ENCODE measurements at places on chromosomes 5 and 9. TPM values are rescaled to one million over a fixed set of nuclear protein-coding genes. Genes with fewer than 3 reads are reported as not detected.

- H3K27ac ChIP-seq: no peak overlapping the region
- DNase-seq: no peak
- no peaks in the 10 kb centered on the region for H3K27me3 ChIP-seq
- H3K4me3 ChIP-seq: no peak overlapping the region
- no peaks in the 10 kb centered on the region for H3K36me3 ChIP-seq
These were observed 38.6 kb downstream of the GTF3C4 start for GRCh38 chr9:132708769-132709430.

- H3K27me3 ChIP-seq: no peaks in the 10 kb centered on the region
- no peak overlapping the region for H3K27ac ChIP-seq
- H3K4me3 ChIP-seq: no peak overlapping the region
- no peak for DNase-seq
- H3K4me1 ChIP-seq: no peaks in the 10 kb centered on the region
These were observed 2035.5 kb upstream of the ACO1 start for GRCh38 chr9:30348904-30349303.

DNA sequence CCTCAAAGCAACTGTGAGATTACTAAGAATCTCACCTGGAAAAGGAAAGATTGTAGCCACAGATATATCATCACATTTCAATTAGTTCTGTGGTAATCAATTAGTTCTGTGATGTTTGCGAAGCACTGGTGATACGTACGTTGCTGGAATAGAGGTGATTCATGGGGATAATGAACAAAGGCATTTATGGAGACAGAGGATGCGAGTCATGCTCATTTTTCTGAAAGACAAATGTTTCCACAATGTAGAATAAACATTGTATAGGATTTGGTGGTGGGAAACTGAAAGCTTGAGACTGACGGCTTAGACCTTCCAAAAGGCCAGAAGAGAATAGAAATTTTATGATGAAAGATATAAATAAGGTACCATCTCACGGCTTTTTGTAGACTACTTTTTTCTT is 507.3 kb upstream of the TYRP1 start:
- no peak for DNase-seq
- no peaks in the 10 kb centered on the region for H3K4me1 ChIP-seq
- no peak overlapping the region for H3K4me3 ChIP-seq
- H3K27me3 ChIP-seq: no peaks in the 10 kb centered on the region

- no peaks in the 10 kb centered on the region for H3K27me3 ChIP-seq
- no peak overlapping the region for H3K27ac ChIP-seq
- H3K36me3 ChIP-seq: no peaks in the 10 kb centered on the region
- DNase-seq: no peak
These were observed 11.8 kb upstream of the JAK2 start for GRCh38 chr9:4973246-4973645.

DNA sequence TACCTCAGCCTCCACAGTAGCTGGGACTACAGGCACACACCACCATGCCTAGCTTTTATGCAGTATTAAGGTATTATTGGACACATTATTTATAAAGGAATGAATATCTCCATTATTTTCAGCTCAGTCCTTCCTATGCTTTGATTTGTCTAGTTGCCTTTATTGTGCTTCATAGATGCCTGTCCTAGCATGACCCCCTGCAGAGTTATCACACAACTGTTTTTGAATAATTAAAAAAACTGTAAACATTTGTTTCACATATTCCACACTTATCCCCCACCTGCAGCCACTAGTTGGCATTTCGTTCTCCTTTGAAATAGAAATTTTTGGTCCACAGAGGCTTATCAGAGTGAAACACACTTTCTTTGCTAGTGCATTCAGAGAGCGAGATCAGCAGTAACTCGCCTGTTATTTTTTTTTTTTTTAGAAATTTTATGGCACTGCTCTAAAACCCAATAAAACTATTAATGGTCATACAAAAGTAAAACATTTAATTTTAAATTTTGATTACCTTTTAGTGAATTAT is 151.8 kb upstream of the RASA1 start:
- H3K27me3 ChIP-seq: no peaks in the 10 kb centered on the region
- H3K27ac ChIP-seq: no peak overlapping the region
- H3K4me1 ChIP-seq: no peaks in the 10 kb centered on the region
- no peaks in the 10 kb centered on the region for H3K36me3 ChIP-seq
- no peak for DNase-seq

GRCh38 chr5:180306796-180307195 is 14.9 kb upstream of the MAPK9 start:
- H3K4me1 ChIP-seq: no peaks in the 10 kb centered on the region
- no peak overlapping the region for H3K27ac ChIP-seq
- H3K4me3 ChIP-seq: no peak overlapping the region
- no peaks in the 10 kb centered on the region for H3K36me3 ChIP-seq
- H3K27me3 ChIP-seq: no peaks in the 10 kb centered on the region
- DNase-seq: no peak

DNA sequence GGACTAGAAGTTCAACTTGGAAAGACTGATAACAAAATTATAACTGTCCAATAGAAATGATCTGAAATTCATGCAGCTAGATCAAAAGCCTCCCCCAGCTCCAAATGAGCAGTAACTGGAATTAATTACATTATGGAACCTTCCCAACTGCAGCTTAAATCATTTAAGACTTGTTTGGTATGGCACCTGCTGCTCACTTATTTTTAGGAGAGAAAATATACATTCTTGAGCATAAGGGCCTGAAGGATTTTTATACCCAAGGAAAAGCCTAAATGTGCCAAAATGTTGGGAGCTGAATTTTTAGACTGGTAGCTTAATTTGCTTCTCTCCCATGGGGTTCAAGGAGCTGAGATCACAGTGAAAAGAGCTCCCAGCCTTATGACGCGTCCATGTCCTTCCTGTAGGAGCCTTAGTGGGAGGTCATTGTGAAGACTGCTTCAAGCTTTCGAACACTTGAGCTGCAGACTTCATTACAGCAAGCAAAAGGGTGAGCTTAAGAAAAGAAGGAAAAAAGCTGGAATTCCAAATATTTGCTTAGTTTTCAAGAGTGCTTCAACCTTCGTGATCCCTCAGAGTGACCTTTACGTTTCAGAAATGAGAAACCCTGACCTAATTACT is 276.0 kb downstream of the DMAC1 start:
- no peak for DNase-seq
- no peaks in the 10 kb centered on the region for H3K36me3 ChIP-seq
- no peaks in the 10 kb centered on the region for H3K4me1 ChIP-seq
- no peak overlapping the region for H3K4me3 ChIP-seq
- H3K27me3 ChIP-seq: no peaks in the 10 kb centered on the region

Gene GLDC
- 320 TPM for total RNA-seq

- H3K27ac ChIP-seq: peak overlapping the region; percentile 16
- no peaks in the 10 kb centered on the region for H3K27me3 ChIP-seq
- peaks cover 5% of the 10 kb centered on the region for H3K4me1 ChIP-seq
These were observed 96.7 kb upstream of the RETREG1 start for GRCh38 chr5:16713386-16713928.

Gene DAB2IP
- 26.0 TPM for total RNA-seq

- H3K4me3 ChIP-seq: no peak overlapping the region
- H3K27me3 ChIP-seq: no peaks in the 10 kb centered on the region
These were observed 1.2 kb upstream of the NSD1 start for GRCh38 chr5:177132136-177133095.

DNA sequence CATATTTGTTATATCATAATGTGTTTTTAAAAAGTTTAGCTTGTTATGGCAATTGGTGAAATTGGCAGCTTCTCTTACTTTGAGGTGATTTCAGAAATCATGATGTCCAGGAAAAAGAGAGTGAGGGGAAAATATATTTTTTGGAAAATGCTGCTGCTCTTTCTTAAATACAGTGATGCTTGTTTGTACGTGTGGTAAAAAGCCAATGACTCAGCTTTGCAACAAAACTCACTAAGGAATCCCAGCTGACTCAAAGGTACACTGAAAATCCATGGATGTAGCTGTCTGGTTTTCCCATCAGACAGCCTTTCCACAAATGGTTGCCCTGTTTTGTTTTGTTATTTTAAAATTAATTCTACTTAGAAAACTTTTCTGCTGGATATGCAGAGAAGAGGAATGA is 306.4 kb upstream of the PAPPA start:
- no peaks in the 10 kb centered on the region for H3K27me3 ChIP-seq
- no peak overlapping the region for H3K27ac ChIP-seq
- no peak overlapping the region for H3K4me3 ChIP-seq

Gene EIF4E1B
- not detected for total RNA-seq

DNA sequence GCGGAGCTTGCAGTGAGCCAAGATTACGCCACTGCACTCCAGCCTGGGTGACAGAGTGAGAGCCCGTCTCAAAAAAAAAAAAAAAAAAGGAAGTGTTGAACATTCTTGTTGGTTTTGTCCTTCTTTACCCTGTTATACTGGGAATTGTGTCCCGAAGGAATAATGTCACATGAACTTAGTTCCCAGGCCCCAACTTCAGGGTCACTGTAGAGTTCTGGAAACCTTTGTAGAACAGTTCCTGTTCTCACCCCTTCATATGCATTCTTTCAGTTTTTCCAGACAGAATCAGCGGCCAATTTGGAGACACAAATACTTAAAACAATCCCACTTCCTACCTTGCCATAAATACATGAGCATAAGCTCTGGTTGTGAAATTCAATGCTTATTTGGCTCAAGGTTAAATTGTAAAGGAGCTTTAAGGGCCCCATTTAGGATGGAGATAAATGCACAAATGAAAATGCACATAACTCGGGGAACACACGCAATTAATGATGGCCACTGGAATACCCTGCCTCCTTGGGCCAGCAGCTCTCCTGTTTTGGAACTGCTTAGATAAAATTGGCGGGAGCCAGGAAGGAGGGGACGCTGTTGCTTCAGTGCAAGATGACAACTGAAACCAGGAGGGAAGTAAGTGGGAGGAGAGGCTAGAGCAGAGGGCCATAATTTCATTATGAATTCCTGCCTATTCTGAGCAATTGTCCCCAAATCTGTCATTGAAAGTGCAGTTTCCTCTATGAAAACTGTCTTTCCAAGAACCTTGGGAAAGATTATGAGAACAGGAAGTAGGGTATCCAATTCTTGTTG is 153.7 kb downstream of the FGF1 start:
- H3K4me3 ChIP-seq: no peak overlapping the region
- H3K36me3 ChIP-seq: no peaks in the 10 kb centered on the region
- H3K27me3 ChIP-seq: no peaks in the 10 kb centered on the region

- no peak overlapping the region for H3K4me3 ChIP-seq
- H3K4me1 ChIP-seq: no peaks in the 10 kb centered on the region
- no peak overlapping the region for H3K27ac ChIP-seq
- H3K27me3 ChIP-seq: no peaks in the 10 kb centered on the region
These were observed 32.7 kb downstream of the FBXO38 start for GRCh38 chr5:148416416-148416815.

DNA sequence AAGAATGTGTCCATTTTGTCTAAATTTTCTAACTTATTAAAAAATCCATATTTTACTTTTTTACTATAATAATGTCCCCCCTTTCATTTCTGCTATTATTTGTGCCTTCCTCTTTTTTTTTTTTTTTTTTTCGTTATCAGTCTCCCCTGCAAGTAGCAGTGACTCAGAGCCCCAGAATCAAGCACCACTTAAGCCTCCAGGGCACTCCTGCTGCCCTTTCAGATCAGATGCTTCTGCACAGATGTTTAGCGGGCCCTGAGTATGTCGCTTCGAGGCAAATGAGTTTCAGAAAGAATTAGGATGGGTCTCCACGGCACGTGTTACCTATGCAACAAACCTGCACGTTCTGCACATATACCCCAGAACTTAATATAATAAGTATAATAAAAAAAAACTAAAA is 11.7 kb downstream of the MED7 start:
- H3K4me3 ChIP-seq: no peak overlapping the region
- H3K4me1 ChIP-seq: peaks cover 17% of the 10 kb centered on the region
- no peak overlapping the region for H3K27ac ChIP-seq
- H3K36me3 ChIP-seq: no peaks in the 10 kb centered on the region

GRCh38 chr9:77857513-77858259 is 173.9 kb downstream of the GNAQ start:
- DNase-seq: no peak
- no peaks in the 10 kb centered on the region for H3K36me3 ChIP-seq
- no peak overlapping the region for H3K27ac ChIP-seq
- no peaks in the 10 kb centered on the region for H3K4me1 ChIP-seq
- no peak overlapping the region for H3K4me3 ChIP-seq
- no peaks in the 10 kb centered on the region for H3K27me3 ChIP-seq

- no peaks in the 10 kb centered on the region for H3K4me1 ChIP-seq
- no peak overlapping the region for H3K4me3 ChIP-seq
- no peak overlapping the region for H3K27ac ChIP-seq
- peaks cover 4% of the 10 kb centered on the region for H3K36me3 ChIP-seq
These were observed 18.3 kb downstream of the MRNIP start for GRCh38 chr5:179840321-179840720.

Gene SAXO1
- 0.20 TPM for total RNA-seq

Data from Caco-2 (cell line).